ENCODE measurements at places on chromosomes 7 and 10.

GRCh38 chr7:86939197-86939814, 120.1 kb downstream of the ELAPOR2 start:
- peak; percentile 84 for DNase-seq

DNA sequence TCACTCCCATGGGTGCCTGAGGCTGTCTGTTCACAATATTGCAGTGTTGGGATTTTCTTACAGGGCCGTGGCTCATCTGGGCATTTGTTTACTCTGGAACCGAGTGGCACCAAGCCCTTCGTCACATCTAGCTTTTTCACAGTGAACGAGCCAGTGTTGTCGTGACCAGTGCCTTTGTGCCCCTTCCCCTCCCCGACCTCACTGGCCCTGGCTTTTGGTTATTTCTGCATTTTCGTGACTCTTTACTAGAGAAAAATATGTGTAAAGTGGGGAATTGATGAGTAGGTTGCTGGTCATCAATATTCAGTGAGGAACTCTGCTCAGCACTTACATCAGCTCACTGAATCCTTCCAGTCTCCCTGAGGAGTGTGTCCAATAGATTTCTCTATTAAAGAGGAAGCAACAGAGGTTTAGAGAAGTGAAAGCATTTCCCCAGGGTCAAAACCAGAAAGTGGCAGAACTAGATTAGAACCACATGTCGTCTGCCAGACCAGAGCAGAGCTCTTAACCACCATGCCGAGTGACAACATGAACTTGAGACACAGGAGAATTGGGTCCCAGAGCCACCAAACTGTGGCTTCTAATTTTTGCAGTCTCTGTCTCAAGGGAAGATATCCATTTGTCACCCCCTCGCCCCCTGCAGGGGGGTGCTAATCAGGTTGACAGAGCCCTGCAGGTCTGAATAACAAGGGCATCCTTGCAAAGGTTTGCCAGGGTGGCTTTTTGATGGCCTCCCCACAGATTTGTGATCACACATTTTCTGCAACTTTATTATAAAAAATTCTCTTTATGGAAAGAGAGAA, 125.3 kb downstream of the CHN2 start:
- DNase-seq = no peak

DNA sequence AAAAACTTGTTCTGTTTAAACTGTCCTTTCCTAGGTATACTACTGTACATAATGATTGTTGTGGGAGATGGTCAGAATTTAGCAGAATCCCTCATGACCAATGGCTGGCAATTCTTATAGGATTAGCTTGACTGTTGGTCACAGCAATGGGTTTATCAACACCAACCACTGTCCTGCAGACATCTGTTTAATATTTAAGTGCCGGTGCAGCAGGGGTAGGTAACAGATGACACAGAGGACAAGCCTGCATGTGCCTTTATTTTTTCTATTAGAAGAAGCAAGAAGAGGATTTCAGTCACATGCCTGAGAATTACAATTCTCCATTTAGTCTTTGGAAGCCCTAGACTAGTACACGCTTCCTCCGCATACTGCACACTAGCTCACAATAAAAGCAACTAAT, 48.4 kb downstream of the CCDC6 start:
- no peak for DNase-seq

GRCh38 chr7:150420987-150421674, 29.3 kb upstream of the GIMAP8 start:
- DNase-seq = peak; percentile 90

DNA sequence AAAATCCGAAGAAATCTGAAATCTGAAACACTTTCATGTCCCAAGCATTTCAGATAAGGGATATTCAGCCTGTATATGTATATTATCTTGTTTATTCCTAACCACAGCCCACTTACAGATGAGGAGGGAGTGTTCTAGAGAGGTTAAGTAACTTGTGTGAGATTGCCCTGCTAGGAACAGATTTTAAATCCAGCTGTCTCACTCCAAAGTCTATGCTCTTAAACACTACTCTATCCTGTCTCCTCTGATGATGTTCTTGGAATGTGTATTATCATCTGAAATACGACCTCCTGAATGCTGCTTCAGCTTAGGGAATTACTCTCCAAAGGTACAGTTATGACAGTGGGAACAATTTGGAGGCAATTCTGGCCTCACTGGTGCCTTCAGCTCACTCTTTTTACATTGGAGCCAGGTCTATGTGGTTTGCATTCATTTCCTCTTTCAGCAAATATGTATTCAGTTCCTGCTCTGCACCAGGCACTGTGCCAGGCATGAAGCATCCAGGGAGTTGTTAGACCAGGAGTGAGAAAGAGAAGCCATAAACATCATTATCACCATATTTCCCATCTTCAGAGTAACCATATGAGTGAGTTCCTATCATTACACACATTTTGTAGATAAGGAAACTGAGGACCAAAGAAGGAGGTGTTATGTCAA, 70.2 kb downstream of the NOC3L start:
- peak; percentile 46 for DNase-seq

DNA sequence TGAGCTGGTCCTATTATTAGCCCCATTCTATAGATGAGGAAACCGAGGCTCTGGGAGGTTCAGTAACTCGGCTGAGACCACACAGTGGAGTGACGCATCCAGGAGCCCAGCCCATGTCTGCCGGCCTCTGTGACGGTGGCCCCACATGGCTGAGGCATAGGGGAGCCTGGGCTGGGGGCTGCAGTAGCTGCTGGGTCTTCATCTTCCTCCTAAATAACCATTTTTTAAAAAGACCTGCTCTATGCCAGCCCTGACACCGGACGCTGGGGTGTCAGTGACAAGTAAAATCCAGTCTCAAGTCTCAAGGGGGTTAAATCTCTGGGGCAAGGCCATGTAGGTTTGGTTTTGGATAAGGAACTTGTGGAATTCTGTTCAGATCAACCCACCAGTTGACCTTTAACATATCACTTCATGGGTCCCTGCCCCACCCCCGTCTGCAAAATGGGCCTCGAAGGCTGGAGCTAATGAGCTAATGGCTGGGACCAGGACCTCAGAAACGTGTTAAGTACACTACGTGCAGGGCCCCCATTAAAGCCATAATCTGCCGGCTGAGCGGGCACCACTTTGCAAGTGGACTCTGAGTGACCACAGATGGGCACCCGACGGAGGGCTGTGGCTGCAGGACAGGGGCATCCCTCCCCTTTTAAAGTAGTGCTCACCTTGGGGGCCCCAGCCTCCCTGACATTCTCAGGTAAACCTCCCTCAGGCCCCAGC, 136.5 kb upstream of the UNC5B start:
- DNase-seq = no peak

- DNase-seq = peak; percentile 72
Measured at GRCh38 chr10:59079386-59080226, 96.8 kb upstream of the PHYHIPL start.

DNA sequence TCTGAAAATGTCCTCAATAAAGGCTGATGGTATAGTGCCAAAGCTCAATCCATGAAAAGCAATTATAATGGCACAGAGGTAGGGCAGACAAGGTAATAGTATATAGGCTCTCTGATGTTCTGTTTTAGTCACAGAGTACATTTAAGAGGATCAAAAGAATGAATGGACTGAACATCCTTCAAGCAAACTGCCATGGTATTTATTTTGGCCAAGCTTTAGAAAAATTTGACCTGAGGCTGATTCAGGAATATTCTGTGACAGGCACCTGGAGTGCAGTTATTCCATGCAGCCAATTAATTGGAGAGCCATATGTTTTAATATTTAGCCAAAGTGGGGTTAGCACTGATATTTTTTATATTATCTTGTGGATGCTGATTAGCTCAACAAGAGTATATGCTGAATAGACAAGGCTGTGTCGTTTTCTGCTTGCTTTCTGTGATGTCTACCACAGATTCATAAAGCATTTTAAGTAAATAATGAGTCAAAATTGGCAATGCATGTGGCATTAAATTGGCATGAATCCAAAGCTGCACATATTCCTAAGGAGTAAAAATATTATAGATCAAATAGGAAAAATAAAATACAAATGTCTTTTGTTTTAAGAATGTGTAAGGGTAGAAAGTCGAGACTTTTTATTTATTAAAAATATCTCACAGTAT, 177.4 kb downstream of the PCLO start:
- no peak for DNase-seq

DNA sequence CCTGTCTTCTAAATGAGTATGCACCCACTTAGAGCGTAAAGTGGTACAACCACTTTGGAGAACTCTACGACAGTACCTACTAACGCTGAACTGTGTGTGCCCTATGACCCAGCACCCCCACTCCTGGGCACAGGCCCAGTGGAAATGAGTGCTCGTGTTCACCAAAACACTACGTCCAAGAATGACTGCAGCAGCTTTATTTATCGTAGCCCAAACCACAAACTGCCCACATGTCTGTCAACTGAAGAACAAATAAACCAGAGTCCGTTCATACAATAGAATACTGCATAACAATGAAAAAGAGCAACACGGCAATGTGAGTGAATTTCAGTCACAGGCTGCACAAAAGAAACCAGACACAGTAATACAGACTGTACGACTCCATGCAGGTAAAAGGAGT, 35.4 kb downstream of the TLL2 start:
- peak; percentile 40 for DNase-seq

DNA sequence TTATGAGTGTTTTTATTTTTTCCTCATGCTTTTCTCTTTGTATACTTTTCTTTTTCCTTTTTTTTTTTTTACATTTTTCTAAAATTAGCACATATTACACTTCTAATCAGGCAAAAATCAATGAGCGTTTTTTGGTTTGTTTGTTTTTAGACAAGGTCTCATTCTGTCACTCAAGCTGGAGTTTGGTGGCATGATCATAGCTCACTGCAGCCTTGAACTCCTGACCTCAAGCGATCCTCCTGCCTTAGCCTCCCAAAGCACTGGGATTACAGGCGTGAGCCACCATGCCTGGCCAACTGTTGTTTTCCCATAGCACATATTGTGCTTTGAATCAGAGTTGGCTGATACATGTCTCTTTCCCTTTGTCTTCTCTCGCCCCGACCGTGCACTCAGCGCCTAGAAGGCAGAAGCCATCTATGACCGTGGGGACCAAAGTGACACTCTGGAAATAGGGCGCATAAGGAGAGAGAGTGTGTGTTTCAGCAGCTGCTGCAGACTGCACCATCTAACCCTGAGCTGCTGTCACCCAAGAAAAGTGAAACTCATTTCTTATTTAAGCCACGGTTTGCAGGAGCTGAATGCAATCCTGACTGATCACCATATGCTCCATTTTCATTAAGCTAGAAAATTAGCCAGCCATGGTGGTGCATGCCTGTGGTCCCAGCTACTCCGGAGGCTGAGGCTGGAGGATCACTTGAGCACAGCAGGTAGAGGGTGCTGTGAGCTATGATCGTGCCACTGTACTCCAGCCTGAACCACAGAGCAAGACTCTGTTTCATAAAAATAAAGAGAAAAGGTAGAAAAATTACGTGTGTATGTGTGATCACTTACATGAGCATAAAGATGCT, 41.4 kb upstream of the GTF2I start:
- no peak for DNase-seq

DNA sequence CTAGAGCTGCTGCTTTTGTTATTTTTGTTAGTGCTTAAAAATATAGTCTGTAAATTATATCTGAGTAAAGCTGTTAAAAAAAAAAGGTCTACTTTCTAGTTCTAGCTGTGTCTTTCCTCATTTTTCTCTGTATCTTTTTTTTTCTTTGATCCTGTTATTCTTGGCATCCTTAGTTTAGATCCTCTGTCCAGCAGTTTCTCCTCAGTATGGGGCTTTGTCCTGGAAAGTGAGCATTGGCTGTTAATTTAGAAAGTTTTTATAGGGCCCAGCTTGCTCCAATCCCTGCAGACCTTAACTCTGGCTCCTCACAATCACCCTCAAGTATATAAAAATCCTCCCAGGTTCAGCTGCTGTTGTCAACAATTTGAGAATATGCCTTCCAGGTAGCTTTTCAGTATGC, 23.5 kb downstream of the DDX50 start:
- no peak for DNase-seq

DNA sequence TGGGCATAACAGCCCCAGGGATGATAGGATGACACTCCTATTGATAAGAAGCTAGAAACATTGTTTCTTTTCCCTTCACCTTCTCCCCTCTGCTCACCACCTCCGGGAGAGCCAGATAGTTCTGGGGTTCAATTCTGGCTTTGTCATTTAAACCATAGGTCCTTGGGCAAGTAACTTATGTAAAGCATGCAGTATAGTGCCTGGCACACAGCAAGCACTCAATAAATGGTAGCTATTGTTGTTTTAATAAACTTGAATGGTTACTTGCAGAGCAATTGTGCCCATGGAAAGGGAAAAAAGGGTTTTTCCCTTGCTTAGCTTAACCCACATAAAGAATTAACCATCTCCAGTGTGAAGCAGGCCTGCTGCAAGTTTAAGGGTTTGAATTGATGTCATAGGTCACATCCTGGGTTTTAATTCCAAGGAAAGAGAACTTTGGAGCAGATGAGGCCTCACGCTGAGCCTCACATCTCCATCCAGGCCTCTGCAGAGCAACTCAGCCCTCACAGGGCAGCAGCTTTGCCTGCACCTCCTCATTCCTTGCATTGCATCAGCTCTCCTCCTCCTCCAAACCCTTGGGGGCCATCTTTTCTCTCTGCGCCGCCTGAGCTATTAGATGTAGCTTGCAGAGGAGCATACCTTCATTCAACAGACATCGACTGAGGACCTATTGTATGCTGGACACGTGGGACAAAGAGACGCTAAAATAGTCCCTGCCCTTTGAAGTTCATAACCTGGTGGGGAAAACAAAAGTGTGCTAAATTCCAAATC, 22.9 kb downstream of the ZNF775 start:
- no peak for DNase-seq

DNA sequence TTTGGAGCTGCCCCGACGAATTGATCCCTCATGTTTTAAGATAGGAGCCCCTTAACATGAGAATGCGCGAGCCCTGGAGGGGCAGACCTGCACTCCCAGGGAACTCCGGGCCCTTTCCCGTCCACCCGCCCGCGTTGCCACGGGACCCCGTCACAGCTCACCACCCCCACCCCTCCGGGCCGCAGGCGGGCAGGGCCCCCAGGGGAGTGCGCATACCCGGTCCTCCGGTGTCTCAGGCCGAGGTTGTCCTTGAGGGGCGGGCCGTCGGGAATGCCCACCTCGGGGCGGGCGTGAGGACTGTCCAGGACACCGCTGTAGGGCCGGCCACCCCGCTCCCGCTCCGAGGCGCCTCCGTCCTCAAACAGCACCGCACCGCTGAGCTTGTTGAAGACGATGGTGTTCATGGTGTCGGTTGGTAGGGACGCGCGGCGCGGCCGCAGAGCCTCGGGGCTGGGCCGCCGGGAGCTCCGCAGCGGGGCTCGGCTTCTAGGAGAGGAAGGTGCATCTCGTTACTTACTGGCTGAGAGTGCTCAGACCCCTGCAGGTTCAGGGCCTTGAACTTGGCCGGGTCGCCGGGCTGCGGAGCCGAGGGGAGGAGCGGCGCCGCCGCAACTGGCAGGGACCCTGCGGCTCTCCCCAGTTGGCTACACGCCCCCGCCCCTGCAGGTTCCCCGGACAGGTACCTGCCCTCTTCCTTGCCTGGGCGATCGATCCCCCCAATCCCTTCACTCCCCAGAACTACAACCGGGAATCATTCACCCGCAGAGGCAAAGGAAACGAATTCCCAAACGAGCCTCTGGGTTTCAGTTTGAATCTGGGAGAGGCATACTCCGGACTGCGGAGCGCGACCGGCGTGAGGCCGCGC, 2.4 kb downstream of the MKX start:
- DNase-seq = peak; percentile 17

All from myocyte (in vitro differentiated cells).